ENCODE measurements at places on chromosomes 11 and 22.
A peak's percentile ranks its signal among the peaks of the same experiment; 100 is the strongest.

- no peak for DNase-seq
Measured at GRCh38 chr11:133984828-133985227, 28.1 kb upstream of the IGSF9B start.

GRCh38 chr11:65562788-65563187 is 4.6 kb upstream of the LTBP3 start:
- no peak for DNase-seq

DNA sequence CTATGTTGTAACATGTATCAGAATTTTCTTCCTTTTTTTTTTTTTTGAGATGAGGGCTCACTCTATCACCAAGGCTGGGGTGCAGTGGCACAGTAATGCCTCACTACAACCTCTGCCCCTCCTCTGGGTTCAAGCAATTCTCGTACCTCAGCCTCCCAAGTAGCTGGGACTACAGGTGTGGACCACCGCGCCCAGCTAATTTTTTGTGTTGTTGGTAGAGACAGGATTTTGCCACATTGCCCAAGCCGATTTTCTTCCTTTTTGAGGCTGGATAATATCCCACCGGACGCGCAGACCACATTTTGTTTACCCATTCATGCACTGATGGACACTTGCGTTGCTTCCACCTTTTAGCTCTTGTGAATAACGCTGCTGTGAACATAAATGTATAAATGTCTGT is 97.0 kb downstream of the BRD1 start:
- no peak for DNase-seq

DNA sequence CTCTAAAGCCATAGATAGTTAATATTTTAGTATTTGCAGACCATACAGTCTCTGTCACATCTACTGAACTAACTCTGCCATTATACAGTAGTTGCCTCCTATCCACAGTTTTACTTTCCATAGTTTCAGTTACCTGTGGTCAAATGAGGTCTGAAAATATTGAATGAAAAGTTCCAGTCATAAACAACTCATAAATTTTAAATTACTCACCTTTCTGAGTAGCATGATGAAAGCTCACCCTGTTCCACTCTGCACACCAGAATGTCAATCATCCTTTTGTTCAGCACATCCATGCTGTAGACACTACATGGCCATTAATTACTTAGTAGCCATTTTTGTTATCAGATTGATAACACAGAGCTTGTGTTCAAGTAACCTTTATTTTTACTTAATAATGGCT is 51.7 kb upstream of the ME3 start:
- DNase-seq: no peak

GRCh38 chr11:16052750-16053149 is 303.6 kb downstream of the SOX6 start:
- no peak for DNase-seq

DNA sequence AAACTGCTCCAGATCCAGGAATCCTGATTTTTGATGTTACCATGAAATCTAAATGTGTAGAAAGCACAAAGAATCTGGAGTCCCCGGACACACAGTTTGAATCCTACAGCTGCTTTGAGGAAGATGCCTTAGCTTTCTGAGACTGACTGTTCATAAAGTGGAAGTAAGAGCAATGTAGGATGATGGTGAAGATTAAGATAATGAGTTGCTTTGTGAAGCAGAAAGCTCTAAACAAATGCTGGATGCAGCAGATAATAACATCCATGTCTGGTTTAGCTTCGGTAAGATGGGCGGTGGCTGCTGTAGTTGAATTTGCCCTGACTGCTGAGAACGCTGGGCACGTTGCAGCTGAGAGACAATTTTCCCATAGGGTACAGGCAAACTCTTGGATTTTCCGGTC is 20.1 kb downstream of the OVOL1 start:
- DNase-seq: no peak

DNA sequence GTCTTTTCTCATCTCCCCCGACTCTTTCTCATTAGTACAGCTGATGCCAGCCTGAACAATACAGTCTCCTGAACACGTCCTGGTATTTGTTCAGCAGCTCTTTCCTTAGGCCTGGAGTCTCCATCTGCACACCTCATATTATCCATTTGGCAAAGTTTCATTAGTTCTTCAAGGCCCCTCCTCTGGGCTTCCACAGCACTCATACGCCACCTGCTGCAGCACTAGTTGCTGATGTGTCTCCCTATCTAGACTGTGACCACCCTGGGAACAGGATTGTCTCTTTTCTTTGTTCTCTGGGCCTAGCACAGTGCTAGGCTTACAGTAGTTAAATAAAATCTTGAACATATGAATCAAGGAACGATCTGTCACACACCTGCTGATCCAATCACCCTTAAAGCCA is 17.2 kb downstream of the DCHS1 start:
- DNase-seq: no peak

- DNase-seq: no peak
Measured at GRCh38 chr11:11608783-11609232, 13.0 kb downstream of the GALNT18 start.

GRCh38 chr11:107259811-107260221 is 197.8 kb downstream of the CWF19L2 start:
- no peak for DNase-seq

- peak; percentile 23 for DNase-seq
Measured at GRCh38 chr11:70203751-70204465, 812 bp downstream of the FADD start.

DNA sequence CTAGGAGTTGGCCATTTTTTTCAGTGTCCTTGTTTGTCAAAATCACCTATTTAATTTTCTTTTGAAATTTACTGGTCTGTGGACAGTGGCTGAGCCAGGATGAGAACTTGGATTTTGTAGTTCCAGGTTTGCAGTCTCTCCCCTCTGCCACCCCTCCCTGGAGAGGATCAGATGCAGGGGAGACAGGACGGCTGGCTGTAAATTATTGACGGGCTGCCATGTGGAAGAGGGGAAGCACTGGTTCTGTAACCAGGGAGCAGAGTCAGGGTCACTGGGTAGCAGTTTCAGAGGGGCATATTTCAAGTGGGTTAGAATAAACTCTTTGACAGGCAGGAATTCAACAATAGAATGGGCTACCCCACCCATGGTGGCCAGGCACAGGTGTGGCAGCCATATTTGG is 20.6 kb upstream of the YWHAH start:
- DNase-seq: no peak

DNA sequence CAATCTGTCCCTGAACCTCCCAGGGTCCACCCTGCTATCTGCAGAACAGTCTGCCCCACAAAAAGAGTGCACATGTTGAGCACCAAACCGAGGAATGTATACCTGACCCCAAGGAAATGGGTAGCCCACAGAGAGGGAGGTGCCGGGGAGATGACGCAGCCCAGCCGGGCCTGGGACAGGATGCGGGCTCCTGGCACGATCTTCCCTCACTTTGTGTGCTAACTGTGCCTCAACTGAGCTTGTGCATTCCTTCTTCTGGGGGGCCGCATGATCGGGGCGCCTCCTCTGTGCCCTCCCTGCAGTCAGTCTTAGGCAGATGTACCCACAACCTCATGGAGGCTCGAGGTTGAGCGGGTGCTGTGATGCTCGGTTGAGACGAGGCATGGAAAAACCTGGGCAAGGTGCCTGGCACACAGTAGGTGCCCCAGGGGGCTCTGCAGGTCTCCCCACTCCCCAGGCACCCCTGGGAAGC is 2.4 kb downstream of the GAS2L1 start:
- DNase-seq: peak; percentile 6

GRCh38 chr11:121570453-121570852 is 117.7 kb upstream of the SORL1-AS1 start:
- DNase-seq: no peak

Data from germinal center (tissue), 1 donor.